Activated CD4-positive, alpha-beta memory T cell treated with anti-CD3 and anti-CD28 coated beads for 36 hours (primary cell): ENCODE measurements at places on chromosomes 16 and 17.

DNA sequence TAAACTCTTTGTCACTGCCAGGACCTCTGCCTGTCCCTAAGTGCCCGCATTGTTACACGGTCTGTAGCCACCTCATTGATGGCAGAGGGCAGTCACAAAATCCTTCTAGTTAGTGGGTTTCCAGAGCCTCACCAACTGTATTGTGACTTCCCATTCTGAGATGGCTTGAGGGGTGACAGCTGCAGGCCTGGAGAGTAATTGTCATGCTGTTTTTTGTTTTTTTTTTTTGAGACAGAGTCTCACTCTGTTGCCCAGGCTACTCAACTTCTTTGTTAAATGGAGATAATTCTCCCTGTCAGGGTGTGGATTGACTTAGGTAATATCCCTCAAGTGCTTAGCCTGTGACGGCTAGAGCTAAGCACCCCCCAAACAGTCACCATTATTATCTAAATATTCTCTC, 77.9 kb downstream of the SDR42E1 start:
- no peak for DNase-seq

DNA sequence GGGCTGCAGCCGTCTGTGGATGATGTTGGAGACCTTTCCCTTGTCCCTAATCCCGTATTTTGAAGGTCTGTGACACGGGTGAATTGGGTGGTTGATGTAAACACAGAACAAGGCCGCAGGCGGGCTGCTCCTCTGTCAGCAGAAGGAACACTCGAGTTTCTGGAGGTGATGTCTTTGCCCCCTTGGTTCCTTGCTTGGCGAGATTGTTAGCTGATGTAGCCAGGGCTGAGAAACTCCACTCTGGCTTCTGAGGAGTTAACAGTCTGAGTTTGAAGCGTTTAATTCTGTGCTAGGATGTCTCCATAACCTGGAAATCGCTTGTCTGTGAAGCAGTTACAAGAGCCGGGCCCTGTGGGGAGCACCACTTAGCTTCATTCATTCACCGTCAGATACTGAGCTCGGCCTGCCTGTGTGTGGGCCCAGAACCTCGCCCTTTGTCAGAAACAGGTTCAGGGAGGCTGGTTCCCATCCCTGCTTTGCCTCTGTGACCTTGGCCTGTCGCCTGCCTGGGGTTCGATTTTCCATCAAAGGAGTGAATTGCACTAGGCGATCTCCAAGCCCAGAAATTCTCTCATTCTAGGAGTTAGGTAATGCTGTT, 1.3 kb downstream of the MAPK8IP3 start:
- DNase-seq: peak; percentile 36

DNA sequence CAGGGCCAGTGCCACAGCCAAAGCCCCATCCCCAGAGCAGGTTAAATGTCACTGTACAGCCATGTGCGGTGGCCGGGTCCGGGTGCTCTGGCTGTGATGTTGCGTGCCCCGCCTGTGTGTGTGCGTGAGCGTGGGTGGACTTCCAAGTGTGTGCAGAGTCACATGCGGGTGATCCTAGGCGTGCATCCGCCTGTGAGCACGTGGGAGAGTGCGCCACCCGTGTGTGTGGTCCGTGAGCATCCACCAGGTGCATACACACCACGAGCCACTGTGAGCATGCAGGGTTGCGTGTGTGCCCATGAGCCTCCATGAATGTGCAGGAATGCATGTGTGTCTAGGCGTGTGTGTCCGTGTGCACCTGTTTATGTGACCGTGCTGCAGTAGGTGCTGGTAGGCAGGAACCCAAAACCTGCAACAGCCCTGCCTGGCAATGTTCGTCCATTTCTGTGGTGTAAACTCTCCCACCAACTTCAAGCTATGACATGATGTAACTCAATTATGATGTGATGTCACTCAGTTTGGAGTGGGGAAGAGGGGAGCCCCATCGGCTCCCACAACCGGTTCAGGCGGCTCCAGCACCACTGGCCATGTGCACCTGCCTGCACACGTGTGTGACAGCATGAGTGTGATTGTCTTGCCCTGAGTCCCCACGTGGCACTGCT, 37.6 kb upstream of the ACSF3 start:
- no peak for DNase-seq

GRCh38 chr16:26787924-26788323, 278.8 kb upstream of the C16orf82 start:
- no peak for DNase-seq

GRCh38 chr16:83898463-83899271, at the start of gene MLYCD:
Gene MLYCD, plus strand, starts transcription at chr16:83899115. Its CDS starts 30 bp downstream, at chr16:83899145.
- DNase-seq: peak; percentile 79
